ENCODE measurements at places on chromosomes 1 and 21.

- no peak for DNase-seq
Observed at GRCh38 chr1:19922015-19922688, 1.3 kb downstream of the PLA2G2E start.

- no peak for DNase-seq
Observed at GRCh38 chr1:35845766-35846165, 37.2 kb upstream of the AGO1 start.

DNA sequence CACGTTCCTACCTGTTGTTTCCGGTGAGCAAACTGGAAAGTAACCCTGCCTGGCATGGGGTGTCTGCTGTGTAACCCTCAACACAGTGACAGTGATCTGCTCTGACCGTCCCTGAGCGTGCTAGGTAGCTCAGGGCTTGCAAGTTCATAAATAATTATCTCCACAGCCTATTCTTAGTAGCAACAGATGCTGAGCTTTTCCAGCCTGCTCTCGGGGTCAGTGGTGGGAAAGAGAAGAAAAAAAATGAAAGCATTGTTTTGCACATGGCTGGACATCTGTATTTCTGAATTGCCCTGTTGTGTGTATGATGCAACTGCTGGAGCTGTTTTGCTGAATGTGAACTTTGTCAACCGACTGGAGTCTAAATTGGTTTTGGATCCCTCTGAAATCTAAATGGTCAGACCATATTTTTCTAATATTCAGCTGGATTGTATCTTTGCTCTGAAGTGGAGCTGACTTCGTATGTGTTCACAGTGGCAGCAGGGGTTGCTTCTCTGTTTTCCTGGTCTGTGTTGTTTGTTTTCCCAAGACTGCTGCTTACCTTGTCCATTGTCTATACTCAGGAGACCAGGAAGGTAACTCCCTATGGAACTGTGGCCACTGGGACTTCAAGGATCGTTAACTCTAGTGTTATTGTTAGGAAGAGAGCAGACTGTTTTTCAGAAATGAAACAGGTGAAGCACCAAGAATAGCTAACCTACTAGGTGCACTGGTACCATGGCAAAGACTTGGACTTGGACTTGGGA lies 27.0 kb downstream of the TGFB2 start:
- DNase-seq = no peak

- no peak for DNase-seq
Observed at GRCh38 chr1:101128211-101128727, 102.7 kb upstream of the DPH5 start.

- peak; percentile 98 for DNase-seq
Observed at GRCh38 chr1:153490272-153491051, 30.0 kb upstream of the S100A7 start.

GRCh38 chr1:151199873-151200581 lies 1.7 kb downstream of the PIP5K1A start:
- DNase-seq = peak; percentile 90

DNA sequence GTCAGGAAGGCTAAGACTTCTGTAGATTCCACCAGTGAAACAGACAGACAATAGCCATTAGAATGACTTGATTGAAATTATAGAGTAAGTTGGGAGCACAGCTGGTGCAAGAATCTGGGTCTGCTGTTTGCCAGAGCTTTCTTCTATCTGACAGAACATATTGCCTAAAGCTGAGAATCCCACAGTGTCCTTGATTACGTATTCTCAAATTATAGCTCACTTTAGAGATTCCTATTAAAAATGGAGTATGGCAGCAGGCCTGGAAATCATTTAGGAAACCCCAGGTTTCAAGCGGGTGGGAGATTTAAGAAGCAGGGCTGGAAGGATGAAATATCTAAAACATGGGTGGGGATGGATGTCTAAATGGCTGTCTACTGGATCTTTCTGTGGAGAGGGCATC lies 639.7 kb upstream of the CXADR start:
- no peak for DNase-seq

GRCh38 chr1:242011894-242012660 lies 13.2 kb upstream of the MAP1LC3C start:
- no peak for DNase-seq

DNA sequence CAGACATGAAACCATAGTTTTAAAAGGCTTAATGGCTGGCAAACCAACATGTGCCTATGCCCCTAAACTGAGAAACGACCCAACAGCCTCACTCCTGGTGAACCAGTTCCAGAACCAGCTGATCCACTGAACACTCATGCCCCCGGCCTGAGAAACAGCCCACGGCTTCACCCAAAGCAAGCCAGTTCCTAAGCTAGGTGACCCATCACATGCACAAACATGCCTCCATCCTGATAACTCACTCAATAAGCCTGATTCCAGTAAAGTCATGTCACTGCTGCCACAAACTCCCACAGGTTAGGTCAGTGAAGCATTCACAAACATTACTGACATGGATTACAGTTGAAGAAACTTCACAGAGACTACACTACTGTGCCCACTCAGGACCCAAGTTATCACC lies 161.6 kb downstream of the USH2A start:
- peak; percentile 62 for DNase-seq

DNA sequence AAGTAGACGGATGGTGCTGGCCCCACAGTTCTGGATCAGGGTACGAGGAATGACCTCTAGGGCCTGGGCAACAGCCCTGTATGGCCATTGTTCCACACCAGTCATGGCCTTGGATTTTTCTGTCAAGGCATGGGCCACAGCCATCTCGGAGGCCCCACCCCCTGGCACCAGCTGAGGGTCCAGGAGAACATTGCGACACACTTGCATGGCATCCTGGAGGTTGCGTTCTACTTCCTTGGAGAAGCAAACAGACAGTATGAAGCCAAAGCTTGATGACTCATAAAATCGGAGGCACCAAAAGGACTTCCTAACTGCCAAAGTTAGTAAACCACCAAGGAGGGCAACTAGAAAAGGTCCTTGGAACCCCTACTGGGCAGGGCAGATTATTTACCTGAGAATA lies 11.9 kb upstream of the VHLL start:
- peak; percentile 50 for DNase-seq

- DNase-seq = no peak
Observed at GRCh38 chr1:54135436-54136120, 17.2 kb downstream of the CDCP2 start.

GRCh38 chr1:237320890-237321289 lies 278.9 kb downstream of the RYR2 start:
- no peak for DNase-seq

DNA sequence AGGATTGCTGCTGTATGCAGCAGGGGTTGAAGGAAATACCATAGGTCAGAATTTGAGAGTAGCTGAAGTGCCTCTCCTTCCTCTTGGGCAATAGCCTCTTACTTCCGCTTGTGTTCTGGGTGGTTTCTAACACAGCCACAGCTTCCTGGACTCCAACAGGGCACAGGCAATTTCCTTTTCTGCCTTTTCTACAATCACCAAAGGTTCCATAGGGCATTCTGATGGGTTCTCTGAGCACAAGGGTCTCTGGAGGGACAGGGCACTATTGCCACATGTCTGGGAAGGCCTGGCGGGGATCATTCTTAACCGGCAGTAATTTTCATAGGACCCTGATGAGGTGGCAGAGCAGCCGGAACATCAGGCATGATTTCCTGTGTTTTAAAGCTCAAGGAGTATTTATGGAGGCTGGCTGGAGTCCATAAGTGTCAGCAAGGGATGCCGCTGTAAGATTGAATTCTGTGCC lies 5.5 kb upstream of the AGTRAP start:
- DNase-seq = peak; percentile 49

DNA sequence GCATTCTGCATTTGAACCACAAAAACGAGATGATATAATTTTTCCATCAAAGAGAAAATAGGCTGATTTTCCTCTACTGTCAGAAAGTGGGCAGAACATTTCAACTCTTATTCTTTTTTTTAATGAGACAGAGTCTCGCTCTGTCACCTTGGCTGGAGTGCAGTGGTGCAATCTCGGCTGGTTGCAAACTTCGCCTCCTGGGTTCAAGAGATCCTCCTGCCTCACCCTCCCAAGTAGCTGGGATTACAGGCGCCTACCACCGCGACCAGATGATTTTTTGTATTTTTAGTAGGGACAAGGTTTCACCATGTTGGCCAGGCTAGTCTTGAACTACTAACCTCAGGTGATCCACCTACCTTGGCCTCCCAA lies 11.6 kb downstream of the DSTYK start:
- no peak for DNase-seq

- no peak for DNase-seq
Observed at GRCh38 chr1:42168391-42168670, 3.8 kb upstream of the GUCA2A start.

- DNase-seq = peak; percentile 73
Observed at GRCh38 chr1:94986783-94987182, 59.9 kb upstream of the CNN3 start.

- peak; percentile 78 for DNase-seq
Observed at GRCh38 chr1:212671342-212672031, 28.2 kb downstream of the BATF3 start.

DNA sequence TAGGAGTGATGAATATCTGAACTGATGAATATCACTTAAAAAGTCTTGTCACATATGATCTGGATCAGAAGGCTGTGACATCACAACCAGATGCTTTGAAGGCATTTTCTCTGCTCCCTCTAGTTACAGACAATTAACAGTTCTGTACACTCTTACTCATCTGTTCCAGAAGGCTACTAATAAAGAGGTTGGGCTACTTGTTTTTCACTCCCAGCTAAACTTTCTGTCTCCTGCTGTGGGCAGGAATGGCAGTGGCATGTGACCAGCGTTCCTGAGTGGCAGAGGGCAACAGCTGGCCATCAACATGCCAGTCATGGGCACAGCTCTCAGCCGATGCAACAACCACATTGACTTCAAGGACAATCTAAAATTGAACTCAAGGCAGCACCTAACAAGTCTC lies 66.7 kb downstream of the SLC45A1 start:
- DNase-seq = no peak

- peak; percentile 46 for DNase-seq
Observed at GRCh38 chr1:91402023-91402422, 2.6 kb downstream of the HFM1 start.

- peak; percentile 98 for DNase-seq
Observed at GRCh38 chr1:210373878-210374599, 45.3 kb downstream of the HHAT start.

DNA sequence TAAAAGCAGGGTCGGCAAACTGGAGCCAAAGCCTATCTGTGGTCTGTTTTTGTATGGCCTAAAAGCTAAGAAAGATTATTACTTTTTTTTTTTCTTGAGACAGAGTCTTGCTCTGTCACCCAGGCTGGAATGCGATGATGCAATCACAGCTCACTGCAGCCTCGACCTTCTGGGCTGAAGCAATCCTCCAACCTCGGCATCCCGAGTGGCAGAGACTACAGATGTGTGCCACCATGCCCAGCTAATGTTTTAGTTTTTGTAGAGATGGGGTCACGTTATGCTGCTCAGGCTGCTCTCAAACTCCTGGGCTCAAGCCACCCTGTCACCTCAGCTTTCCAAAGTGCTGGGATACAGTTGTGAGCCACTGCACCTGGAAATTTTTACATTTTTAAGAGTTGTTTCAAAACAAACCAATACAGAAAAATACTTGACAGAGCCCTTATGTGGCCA lies 6.5 kb upstream of the GLRX2 start:
- DNase-seq = peak; percentile 76

- DNase-seq = peak; percentile 34
Observed at GRCh38 chr1:212561501-212561931, 47.0 kb upstream of the ATF3 start.
